Activated naive CD8-positive, alpha-beta T cell treated with anti-CD3 and anti-CD28 coated beads, Interleukin-2, amount 50 U/mL, for 24 hours (primary cell): ENCODE measurements at places on chromosomes 5 and 9.
A peak's percentile ranks its signal among the peaks of the same experiment; 100 is the strongest.

- DNase-seq = no peak
Measured at GRCh38 chr9:130215341-130216119, 43.3 kb downstream of the NCS1 start.

GRCh38 chr9:68955330-68955729 is 58.6 kb downstream of the PRKACG start:
- no peak for DNase-seq

DNA sequence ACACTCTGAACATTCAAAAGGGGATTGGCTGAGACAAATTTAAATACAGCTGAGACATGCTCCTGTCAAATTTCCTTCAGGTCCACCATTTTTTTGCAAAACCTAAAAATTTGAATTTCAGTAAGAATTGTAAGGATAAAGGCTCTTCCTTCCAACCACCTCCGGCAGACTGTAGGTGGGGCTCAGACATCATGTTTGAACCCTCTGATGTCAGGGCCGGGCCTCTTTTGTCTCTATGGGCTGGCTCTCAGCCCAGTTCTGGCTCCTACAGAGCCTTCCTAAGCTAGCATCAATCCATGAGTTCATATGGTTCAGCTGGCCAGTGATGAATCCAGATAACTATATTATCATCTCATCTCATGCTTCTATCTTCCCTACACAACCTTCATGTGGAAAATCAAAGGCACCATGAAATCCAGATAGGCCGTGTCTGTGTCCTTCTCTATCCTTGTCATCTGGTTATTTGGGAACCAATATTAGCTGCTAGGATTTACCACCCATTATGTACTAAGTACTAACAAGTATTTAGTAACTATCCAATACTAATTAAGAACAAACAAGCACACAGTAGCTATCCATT is 44.2 kb downstream of the NIPSNAP3B start:
- DNase-seq = no peak

- no peak for DNase-seq
Measured at GRCh38 chr9:2109069-2109650, 94.0 kb downstream of the SMARCA2 start.

GRCh38 chr5:123881759-123882244 is 369.8 kb downstream of the CSNK1G3 start:
- no peak for DNase-seq

GRCh38 chr5:111532886-111533582 is 20.7 kb upstream of the STARD4 start:
- DNase-seq = no peak

DNA sequence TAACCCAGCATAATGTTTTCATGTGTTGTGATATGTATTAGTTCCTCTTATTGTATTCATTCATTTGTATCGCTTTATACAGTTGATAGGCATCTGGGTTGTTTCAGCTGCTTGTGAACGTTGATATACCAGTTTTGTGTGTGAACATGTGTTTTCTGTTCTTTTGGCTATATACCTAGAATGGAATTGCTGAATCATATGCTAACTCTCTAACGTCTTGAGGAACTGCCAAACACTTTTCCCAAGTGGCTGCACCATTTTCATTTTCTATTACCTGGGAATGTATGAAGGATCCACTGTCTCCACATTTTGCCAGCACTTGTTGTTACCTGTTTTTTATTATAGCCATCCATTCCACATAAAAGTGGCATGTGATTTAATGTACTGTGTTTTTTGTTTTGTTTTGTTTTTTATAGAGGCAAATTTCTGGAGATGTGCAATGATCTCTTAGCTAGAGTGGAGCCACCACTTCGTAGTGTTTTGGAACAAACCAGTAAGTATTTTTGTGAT is 34.6 kb downstream of the HSPA4 start:
- DNase-seq = no peak

GRCh38 chr9:130336027-130336610 is 70.6 kb downstream of the HMCN2 start:
- no peak for DNase-seq

- DNase-seq = no peak
Measured at GRCh38 chr9:1637401-1637800, 377.7 kb upstream of the SMARCA2 start.

DNA sequence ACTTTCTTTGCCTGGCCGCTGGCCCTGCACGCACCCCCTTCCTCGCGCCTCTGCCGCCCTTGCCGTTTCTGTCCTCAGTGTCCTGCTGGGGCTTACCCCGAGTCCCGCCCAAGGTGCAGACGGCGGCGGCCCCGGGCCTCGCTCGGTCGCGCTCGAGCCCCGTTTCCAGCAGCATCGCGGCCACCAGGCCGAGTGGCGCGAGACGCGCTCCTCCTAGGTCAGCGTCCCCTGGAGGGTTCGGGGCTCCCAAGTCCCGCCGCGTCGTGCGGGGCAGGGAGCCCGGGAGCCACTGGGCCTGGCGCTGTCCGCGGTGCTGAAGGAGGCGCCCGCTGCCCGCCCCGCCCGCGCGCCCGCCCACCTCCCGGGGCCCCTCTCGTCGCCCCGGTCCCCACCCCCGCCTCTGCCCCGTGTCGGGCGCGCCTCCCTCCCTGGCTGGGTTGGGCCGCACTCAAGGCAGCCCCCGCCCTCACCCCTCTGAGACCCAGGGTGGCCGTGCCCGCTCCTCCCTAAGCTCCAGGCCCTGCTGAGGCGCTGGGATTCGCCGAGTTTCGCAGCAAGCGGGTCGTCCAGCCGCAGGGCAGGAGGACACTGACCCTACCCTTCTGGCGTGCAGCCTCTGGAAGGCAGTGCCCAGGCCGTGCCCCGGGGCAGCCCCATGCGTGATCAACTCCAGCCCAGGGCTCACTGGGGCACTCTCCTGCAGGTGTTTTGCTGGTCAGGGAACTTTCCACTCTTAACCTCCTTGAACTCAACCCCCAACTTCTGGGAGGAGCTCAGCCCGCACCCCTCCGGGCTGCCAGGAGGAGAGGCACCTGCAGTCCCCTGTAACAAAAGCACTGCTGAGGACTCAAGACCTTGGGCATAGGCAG is at the start of gene LHX3:
Gene LHX3, minus strand, starts transcription at position 291 of the 869 bp plus-strand sequence. Its CDS starts 116 bp downstream, at position 175.
- DNase-seq = peak; percentile 38

GRCh38 chr5:146076455-146076854 is 28.9 kb downstream of the PLAC8L1 start:
- DNase-seq = no peak

- DNase-seq = no peak
Measured at GRCh38 chr5:9681706-9682105, 51.6 kb upstream of the TAS2R1 start.

GRCh38 chr9:7234144-7234543 is 476.4 kb downstream of the KDM4C start:
- DNase-seq = peak; percentile 51

- no peak for DNase-seq
Measured at GRCh38 chr9:22049411-22049810, 40.3 kb upstream of the CDKN2B start.

DNA sequence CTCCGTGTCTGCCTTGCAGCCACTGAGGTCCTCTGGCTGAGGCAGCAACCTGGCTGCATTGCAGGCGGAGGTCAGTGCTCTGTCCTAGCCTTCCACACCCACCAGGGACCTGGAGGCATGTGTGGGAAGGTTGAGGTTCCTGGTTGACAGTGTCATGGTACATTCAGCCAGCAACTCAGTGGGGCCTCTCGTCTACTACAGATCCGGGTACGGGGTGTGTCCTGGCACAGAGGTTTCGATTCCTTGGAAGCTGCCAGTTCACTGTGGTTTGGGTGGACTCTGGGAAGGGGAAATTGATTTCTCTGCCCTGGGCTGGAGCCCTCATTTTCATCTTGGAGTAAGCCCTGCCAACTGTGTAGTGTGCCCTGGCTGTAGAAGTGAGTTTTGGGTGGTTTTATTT is 45.1 kb downstream of the PDE8B start:
- no peak for DNase-seq

DNA sequence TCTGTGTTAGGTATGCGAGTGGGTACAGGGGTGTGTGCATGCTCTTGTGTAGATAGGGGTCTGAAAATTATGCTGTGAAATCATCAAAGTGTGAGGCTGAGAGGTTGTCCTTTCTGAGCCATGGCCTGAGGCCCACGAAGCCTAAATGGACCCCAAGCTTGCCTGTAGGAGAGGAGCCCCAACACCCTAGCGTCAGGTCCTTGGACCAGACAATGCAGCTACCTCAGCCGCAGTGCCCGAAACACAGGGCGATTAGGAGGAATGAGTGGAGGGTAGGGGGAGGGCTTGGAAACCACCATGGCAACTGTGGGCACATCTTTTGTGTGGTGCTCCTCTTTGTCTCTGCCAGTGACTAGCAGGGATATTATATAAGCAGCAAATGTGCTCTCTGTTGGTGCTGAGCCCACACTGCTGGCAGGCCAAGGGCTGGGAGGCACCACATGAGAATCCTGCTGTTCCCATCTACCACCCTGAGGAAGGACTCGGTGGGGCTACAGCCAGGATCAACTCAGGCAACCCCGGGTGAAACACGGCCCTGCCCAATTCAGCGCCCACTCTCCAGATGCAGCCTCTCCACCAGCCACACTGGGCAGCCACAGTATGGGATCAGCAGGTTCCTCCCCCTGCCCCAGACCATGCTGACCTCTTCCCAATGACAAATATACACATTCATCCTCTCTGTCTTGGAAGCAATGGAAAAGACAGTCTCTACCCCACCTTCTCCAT is 84.6 kb upstream of the FSTL4 start:
- DNase-seq = no peak

GRCh38 chr9:134371731-134372130 is 45.5 kb downstream of the RXRA start:
- DNase-seq = no peak

GRCh38 chr9:116232424-116233159 is 79.0 kb downstream of the PAPPA start:
- DNase-seq = no peak

DNA sequence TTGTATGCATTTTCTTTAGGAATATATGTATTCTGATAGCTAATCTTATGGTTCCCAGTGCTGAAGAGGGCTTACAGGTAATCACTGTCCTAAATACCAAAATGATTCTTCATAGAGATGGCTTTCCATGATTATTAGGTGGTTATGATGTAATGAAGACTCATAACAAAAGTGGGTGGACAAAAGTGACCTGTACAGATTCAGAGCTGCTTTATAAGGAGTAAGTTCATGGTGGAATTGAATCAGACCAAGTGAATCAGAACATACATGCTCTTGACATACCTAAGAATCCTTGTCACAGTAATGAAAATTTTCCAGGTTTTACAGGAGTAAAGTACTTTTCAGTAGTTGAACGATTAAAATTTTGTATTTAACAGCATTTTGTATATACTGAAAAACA is 105.6 kb downstream of the NIPBL start:
- no peak for DNase-seq

GRCh38 chr5:180090769-180091546 is 19.4 kb upstream of the RNF130 start:
- no peak for DNase-seq

GRCh38 chr5:56302027-56302426 is 68.9 kb upstream of the ANKRD55 start:
- no peak for DNase-seq

- no peak for DNase-seq
Measured at GRCh38 chr5:40172721-40173120, 507.0 kb upstream of the PTGER4 start.

DNA sequence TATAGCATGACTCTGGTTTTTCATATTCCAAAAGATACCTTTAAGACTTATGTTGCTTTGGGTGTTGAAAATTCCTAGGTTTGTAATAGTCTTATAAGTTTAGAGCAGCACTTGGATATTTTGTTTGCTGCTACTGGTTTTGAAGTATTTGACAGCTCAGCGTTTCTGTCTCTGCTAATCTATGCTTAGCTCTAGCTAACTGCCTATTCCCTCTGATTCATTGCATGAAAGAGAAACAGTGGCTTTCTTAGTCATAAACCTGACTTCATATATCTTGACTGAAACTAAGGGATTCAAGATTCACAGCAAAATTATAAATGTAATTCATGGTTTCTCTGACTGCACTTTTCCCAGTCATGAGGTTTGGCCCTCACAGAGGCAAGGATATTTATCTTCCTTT is 35.6 kb upstream of the ANXA1 start:
- no peak for DNase-seq

DNA sequence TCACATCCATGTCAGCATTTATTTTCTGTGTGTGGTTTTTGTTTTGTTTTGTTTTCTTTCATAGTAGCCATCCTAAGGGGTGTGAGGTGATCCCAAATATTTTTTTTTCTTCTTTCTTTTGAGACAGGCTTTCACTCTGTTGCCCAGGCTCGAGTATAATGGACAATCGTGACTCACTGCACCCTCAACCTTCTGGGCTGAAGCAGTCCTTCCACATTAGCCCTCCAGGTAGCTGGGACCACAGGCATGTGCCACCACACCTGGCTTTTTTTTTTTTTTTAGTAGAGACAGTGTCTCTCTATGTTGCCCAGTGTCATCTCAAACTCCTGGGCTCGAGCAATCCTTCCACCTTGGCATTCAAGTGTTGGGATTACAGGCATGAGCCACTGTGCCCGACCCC is 59.1 kb downstream of the CDC42SE2 start:
- no peak for DNase-seq

DNA sequence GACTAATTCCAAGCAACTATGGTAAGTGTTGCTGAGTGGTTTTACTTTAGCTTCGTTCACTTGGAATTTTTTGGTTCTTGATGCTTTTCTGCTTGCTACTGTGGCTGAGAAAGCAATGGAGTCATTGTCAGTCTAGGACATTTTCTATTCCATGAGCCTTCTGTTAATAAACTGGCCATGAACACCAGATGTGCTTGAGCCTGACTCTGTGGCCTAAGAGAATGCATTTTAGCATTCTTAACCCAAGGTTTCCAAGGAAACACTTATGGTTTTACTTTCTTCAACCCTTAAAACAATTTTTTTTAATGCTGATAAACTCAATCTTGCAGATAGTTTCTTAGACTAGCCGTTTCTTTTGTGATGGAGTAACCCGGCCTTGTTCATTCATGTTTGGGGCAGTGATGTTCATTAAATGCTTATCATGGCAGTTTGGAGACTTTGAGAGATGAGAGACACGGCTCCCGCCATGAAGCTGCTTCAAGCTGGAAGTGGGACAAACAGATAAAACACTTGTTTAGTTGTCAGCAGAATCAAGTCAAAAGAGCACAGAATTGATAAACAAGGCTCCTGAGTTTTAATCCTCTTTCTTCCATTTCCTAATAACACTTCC is 42.4 kb downstream of the OSTF1 start:
- no peak for DNase-seq

DNA sequence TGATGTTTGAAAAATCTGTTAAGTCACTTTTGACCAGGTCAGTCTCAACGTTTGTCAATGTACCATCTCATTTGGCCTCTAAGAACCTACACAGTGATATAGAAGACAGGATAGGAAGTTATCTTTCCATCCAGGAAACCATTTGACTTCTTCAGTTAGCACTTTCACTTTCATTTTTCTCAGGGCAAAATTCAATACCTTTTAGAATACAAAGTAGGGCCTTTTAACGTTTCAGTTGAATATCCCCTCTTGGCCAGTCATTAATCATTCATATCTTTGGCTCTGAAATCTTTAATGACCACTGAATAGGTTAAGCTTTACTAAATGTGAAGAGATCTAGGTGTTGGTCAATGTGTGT is 101.1 kb upstream of the GNAQ start:
- no peak for DNase-seq

- no peak for DNase-seq
Measured at GRCh38 chr5:591746-592145, 20.4 kb upstream of the CEP72 start.

- no peak for DNase-seq
Measured at GRCh38 chr5:122295138-122295537, 16.9 kb upstream of the SNCAIP start.

GRCh38 chr5:97163360-97163764 is 19.7 kb downstream of the RIOK2 start:
- no peak for DNase-seq
